ENCODE measurements at places on chromosomes 12 and 14.

- DNase-seq: no peak
Observed at GRCh38 chr12:11561411-11561810, 88.1 kb upstream of the ETV6 start.

DNA sequence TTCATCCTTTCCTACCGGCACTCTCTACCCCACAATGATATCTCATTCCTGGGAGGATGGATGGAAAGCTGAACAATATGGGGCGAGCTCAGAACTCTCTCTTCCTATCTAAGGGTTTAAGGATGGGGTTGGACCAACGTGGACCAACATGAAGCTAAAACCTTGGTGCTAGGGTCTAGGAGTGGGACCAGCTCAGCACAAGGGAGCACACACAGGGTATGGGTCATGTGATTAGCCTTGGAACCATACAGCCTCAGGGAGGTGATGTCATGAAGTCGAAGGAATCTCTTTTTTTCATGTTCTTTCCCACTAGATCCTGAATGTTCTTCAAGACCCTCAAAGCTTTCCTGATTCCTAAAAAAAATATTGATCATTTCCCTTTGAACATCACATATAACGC, 3.3 kb downstream of the GUCY2C start:
- no peak for DNase-seq

GRCh38 chr12:104171785-104172569, 34.0 kb upstream of the NFYB start:
- no peak for DNase-seq

GRCh38 chr12:5013266-5013730, 30.4 kb upstream of the KCNA5 start:
- no peak for DNase-seq

DNA sequence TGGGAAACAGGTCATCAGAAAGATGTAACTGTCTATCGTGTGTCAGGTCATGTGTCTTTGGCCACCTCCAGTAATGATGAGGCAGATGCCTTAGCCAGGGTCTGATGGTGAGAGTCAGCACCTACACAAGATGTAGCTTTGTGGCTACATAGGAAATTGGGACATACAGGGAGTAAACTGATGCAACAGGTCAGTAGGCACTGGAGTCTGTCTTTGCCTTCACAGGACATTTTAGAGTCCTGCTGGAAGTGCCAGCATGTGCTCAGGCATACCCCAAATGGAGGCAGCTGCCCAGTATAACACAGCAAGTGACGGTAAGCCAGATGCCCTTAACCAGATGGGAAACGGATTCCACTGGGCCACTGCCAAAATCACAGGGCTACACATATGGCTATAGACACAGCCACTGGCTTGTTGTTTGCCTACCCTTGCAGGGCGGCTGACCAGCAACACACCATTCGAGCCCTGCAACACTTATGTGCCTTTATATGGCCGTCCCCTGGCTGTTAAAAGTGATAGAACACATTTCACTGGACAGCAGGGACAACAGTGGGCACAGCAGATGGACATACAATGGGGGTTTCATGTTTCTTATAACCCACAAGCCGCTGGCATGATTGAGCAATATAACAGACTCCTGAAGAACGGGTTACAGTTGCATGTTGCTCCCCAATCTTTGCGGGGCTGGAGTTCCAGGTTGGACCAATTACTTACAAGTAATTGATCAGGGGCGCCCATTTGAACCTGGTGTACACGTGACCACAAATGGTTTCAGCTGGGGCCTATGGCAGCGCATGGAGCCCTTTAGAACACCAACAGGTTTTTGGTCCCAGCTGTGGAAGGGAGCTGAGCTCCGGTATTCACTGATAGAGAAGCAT, 12.9 kb upstream of the RNASE12 start:
- no peak for DNase-seq

DNA sequence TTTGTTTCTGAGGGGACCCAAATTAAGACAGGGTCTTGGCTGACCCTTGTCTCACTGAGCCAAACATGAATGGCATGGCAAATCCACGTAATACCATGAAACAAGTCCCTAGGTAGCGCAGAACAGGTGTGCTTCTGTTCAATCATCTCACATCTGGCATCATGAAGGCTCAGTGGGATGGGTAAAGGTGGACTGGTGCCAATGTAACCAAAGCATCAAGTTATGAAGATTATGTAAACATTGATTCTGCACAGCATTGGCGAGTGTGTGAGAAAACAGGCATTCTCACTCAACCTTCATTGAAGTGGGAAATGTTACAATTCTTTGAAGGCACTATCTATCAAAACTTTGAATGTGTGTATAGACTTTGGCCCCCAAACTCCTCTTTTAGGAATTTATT, 41.9 kb downstream of the PTGER2 start:
- no peak for DNase-seq

DNA sequence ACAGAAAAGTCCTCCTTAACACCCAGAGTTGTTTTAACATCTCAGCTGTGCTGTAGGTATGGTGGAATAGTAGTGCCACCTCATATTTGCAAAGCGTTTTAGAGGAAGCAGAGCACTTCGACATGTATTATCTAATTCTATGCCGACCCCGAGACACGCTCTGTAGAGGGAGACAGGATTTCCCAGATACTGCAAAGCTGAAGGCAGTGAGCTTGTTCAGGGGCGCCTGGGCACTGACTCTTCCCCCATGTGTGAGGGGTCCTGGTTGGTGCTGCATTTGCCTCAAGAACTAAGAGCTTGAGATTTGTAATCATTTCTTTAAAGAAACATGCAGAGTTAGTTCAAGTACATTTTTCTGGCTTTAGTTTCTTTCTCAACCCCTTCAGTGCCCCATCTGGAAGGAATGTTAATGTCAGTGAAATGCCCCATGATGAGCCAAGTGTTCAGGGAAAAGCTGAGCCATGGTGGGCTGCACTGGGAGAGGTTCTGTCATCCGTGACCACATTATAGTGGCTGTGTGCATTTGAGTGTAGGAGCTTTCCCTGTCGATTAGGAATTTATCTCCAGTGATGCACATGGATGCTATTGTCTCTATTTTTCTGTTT, 66.3 kb downstream of the MBIP start:
- DNase-seq: no peak

DNA sequence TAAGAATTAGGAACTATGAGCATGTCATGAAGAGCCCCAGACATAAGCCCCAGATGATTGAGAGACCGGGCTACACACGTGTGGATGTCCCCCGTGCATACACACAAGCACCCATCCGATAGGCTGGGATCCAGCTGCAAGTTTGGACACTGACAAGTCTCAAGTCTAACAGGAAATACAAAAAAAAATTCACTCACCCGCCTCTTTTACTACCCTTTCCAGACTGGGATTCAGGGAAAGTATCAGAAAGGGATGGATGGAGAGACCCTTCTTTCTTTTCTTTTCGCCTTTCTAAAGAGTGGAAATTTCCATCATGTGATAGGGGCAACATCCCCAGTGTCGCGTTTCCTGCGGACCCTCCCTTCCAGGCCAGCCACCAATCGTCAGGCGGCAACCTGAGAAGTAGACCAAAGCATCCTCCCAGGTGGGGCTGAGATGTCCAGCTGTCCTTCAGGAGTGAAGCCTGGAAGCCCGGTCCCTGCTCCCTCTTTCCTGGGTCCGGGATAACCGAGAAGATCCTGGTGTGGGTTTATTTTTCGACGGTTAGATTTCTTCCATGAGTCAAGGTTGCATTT, 6.4 kb upstream of the SLC38A4 start:
- no peak for DNase-seq

GRCh38 chr12:49895773-49896172, 7.9 kb downstream of the FAIM2 start:
- DNase-seq: no peak

DNA sequence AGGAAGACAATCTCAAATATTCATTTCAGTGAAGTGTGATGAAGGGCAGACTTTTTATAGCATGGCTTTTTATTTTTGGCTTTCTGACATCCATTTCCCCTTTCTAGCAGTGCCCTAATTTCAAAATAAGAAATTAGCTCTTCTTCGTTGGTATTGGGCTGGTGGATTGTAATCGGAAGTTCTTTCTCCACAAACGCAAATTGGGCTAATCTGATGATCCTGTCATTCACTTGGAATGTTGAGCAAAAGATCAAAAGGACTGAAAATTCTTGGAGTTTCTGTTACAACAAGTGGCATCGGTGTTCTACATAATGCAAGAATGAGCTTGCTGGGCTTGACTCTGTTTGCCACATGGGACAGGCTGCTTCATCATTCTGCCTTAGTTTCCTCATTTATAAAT, 1182.8 kb downstream of the FLRT2 start:
- DNase-seq: no peak

DNA sequence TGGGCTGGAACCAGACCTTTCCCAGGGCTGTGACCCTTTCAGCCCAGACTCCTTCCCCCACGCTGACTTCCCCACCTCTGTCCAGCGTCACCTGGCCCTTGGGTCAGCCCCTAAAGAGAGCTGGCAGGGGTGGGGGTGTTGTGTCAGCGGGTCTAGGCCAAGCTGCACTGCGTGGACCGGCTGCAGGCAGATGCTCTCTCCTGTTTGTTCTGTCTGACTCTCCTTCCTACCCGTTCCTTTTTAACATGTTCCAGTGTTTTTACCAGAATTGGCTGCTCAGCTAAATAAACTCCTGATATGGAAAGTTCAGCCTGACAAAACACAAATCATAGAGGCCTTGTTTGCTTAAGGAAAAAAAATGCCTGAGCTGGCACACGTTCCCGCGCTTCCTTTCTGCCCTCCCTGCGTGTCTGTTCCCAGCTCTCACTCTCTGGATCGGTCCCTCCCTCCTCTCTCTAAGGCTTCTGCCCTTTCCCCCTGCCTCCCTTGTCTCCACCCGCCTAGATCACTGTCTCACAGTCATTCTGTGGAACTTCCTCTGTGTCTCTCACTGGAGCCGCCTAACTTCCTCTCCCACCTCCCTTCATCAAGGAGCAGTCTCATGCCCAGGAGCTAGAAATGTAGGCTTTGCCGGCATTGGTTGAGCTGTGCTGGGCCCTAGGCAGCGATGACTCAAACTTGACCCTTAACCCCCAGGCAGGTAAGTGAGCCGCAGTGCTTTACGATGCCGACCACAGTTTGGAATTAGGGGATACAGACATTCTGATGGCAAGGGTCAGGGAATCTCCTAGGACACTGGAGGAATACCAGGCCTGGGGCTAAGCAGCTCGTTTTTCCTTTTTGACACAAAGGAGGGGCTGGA, 15.5 kb upstream of the MLXIP start:
- DNase-seq: no peak

DNA sequence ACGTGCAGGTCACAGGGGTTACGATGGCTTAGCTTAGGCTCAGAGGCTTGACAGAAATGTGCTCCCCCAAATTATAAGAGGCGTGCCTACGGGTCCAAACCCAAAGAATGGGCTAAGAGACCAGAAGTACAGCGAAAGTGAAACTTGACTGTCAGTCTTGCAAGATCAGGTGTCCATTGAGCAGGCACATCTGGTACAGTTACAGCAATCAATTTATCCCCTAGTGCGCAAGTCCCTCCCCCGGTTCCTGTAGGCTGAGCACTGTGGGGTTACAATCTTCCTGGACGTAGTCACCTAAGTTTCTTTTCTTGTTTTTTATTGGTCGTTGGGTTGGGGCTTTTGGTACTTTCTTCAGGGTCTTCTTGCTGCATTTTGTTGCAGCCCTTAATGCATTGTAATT, 134.2 kb downstream of the UNC79 start:
- no peak for DNase-seq

DNA sequence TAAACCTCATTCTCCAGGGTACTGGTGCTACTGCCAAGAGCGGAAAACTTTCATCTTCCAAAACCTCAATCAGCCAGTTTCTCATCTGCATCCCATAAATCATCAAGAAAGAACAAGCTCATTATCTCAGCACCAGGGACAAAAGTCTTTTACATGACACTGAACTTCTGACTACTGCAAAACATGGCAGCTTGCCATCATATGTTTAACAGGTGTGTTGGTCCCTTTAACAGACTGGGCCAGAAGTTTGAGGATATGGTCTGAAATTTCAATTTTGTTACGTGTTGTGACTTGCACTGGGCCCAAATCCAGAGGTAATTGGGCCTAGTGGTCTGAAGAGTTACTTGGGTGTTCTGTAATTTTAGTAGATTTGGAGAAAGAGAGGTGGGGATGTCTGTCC, 305.4 kb upstream of the SEL1L start:
- DNase-seq: no peak

DNA sequence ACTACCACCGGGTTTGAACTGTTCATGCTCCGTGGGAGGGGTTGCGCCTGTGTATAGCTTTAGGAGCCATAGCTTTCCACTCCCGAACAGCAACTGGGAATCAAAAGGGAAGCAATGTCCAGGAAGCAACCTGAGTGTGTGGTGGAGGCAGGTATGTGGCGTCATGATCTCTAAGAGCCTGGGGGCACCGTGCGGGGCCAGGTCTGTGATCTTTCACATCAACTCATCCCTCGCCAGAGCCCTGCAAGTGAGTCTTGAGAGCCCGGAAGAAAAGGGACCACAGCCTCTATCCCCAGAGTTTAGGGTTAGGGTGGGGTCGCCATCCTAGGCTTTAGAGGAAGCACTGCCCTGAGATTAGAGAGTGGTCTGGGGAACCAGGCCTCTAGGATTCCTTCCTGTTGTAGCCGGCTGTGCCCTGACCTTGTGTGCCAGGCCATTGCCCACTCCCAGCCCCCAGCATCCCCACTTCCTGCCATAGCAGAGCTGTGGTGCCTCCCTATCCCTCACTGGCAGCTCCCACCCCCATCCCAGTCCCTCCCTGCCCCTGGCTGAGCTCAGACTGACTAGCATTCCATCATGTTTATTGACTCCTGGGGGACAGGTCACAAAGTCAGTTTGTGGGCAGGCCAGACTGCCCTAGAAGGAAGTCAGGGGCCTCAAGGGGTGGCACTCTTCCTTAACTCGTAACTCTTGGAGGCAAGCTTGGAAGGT, 745 bp upstream of the ADCY4 start:
- DNase-seq: no peak

- no peak for DNase-seq
Observed at GRCh38 chr14:61416591-61416990, 95.2 kb downstream of the PRKCH start.

- DNase-seq: no peak
Observed at GRCh38 chr14:62604524-62604923, 440.7 kb downstream of the KCNH5 start.

- no peak for DNase-seq
Observed at GRCh38 chr14:71062581-71063303, 155.5 kb downstream of the PCNX1 start.

GRCh38 chr12:53532021-53532420, 24.7 kb upstream of the NPFF start:
- DNase-seq: no peak

DNA sequence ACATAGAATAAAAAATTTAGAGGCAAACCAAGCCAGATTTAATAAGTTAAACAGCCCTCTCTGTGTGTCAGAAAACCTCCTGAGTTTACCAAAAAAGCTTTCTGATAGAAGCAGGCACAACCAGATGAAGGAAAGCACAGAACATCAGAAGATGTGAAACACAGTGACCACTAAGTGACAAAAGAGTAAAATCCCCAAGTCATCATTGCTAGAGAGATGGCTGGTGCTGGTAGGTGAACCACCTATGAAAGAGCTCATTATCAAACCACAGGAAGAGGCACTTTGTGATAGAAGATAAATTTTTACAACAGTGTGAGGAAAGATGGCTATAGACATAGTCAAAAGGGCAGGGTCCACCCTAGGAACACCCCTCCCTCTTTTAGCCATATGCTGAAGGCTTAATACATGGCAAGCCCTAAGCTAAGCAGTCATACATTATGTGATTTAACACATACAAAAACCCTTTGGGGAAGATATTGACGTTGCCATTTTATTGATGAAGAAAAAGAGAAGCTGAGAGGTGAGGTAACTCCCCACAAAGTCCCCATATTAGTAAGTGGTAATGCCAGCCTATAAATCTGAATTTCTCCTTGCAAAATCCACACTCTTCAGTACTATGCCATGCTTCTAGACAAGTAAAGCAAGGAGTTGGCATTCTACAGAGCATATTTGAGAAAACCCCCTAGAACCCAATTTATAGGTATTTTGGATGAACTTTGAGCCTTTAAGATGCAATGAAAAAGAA, 449.9 kb downstream of the LRIG3 start:
- DNase-seq: no peak
